ENCODE measurements at places on chromosomes 7 and 10.
A peak's percentile ranks its signal among the peaks of the same experiment; 100 is the strongest.

DNA sequence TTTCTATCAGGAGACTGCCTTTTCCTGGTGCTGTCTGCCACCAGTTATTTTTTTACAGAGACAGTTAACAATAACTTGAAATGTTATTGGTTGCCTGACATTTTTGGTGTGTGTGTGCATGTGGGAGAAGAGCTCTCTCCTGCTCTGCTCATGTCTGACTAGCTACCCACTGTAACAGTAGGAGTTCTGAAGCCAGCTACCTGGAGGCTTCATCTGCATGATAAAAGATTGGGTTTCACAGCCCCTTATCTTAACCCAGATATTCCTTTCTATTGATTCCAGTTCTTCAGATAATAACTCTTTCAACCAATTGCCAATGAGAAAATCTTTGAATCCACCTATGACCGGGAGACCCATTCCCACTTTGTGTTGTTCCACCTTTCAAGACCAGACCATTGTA, 237.4 kb upstream of the PPP1R3A start:
- DNase-seq = no peak
- H3K4me3 ChIP-seq = no peak overlapping the region
- H3K36me3 ChIP-seq = no peaks in the 10 kb centered on the region

- H3K27ac ChIP-seq = peak overlapping the region; percentile 37
- peaks cover 68% of the 10 kb centered on the region for H3K4me1 ChIP-seq
- H3K4me3 ChIP-seq = no peak overlapping the region
- no peak for DNase-seq
These were observed 377.8 kb downstream of the SFMBT2 start for GRCh38 chr10:7033031-7033430.

GRCh38 chr10:87759551-87759950, 58.5 kb downstream of the ATAD1 start:
- H3K36me3 ChIP-seq = peaks cover 22% of the 10 kb centered on the region
- no peak overlapping the region for H3K4me3 ChIP-seq
- H3K4me1 ChIP-seq = peaks cover 16% of the 10 kb centered on the region
- H3K27ac ChIP-seq = no peak overlapping the region

DNA sequence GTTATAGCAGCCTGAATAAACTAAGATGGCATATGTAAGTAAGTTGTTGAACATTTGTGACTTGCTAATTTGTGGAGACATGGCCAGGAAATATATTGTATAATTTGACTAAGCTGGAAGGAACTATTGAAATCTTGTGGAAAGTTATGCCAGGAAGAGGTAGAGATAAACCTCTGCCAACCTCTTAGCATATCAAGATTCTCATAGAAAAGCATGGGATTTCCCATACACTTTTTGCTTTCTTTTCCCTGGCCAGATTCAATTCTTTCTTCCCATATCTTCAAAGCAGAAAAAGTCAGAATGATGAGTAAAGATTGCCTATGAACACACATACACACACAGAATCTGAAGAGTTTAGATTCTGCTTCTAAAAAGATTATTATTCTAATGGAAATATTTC, 216.2 kb downstream of the SEMA3D start:
- no peak for DNase-seq
- H3K27me3 ChIP-seq = no peaks in the 10 kb centered on the region
- no peaks in the 10 kb centered on the region for H3K4me1 ChIP-seq
- H3K27ac ChIP-seq = no peak overlapping the region

DNA sequence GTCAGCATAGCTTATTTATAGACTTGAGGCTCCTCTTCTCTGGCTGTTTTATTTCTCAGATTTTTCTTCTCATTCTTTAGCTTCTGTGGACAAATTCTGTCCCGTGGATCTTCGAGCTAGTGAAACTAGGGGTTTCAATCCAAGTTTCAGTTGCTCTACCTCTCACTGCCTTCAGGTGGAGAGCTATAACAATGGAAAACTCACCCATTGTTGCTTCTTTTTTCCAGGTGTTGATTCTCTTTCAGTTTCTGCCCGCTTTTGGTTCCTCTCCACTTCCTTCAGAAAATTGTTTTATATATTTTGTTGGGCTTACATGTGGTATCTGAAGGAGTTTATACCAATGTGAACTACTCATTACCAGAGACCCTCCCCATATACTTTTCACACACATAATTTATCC, 266.1 kb downstream of the TCF7L2 start:
- no peaks in the 10 kb centered on the region for H3K36me3 ChIP-seq
- no peaks in the 10 kb centered on the region for H3K4me1 ChIP-seq
- H3K27me3 ChIP-seq = no peaks in the 10 kb centered on the region
- no peak for DNase-seq
- H3K27ac ChIP-seq = no peak overlapping the region

DNA sequence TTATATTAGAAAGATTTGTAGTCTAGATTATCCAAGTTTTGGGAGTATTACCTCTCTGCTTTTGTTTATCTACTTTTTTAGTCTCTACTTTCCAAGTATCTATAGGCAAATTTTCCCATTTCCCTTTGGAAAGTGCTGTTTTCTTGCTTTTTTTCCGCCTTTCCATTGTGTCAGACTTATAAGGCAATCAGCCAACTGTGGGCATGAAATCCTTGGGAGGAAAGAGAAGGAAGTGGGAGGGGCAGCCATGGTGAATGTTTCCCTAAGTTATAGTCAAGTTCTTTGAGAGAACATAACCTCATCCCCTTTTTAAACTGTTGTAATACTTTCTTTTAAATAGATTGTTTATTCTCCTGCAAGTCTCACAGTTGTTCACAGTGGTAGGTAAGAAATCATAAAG, 52.6 kb downstream of the PTEN start:
- no peak overlapping the region for H3K4me3 ChIP-seq
- peaks cover 50% of the 10 kb centered on the region for H3K36me3 ChIP-seq
- H3K27me3 ChIP-seq = no peaks in the 10 kb centered on the region
- DNase-seq = no peak

DNA sequence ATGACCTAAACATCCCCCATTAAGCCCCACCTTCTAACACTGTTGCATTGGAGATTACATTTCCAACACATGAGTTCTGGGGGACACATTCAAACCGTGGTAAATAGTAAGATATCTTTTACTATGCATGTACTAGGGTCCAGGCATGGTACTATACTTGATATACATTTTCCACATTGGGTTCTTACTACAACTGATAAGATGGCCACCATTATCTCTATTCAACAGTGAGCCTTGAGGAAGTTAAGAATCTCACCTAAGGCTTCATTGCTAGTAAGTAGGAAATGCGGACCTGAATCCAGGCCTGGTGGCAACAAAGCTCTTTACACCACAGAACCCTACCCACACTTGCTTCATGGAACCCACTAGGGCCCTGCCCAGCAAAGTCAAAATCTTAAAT, 5.7 kb downstream of the PANK1 start:
- H3K4me3 ChIP-seq = no peak overlapping the region
- no peaks in the 10 kb centered on the region for H3K4me1 ChIP-seq
- no peak overlapping the region for H3K27ac ChIP-seq
- H3K36me3 ChIP-seq = peaks cover 3% of the 10 kb centered on the region
- DNase-seq = no peak
- H3K27me3 ChIP-seq = peaks cover 3% of the 10 kb centered on the region

- DNase-seq = no peak
- no peak overlapping the region for H3K27ac ChIP-seq
- H3K36me3 ChIP-seq = no peaks in the 10 kb centered on the region
- no peaks in the 10 kb centered on the region for H3K27me3 ChIP-seq
These were observed 115.9 kb downstream of the TCERG1L start for GRCh38 chr10:131195558-131196159.

DNA sequence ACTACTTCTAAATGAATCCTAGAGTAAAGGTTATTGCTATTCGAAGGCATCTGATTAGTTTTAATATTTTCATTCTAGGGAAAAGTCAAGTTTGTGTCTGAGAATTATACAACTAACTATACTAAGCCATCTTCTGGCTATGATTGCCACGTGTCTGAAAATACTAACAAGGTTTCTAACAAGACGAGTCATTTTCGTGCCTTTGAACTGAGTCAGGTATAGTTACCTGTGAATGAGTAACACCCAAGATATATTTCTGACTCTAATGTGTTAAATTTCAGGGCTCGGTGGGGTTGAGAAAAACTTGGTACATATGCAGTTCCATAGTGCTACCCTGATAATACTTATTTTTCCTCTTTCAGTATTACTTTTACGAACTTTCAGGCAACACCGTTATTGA, 35.5 kb downstream of the TASOR2 start:
- H3K27ac ChIP-seq = no peak overlapping the region
- H3K4me3 ChIP-seq = no peak overlapping the region
- peaks cover 18% of the 10 kb centered on the region for H3K4me1 ChIP-seq
- DNase-seq = no peak

DNA sequence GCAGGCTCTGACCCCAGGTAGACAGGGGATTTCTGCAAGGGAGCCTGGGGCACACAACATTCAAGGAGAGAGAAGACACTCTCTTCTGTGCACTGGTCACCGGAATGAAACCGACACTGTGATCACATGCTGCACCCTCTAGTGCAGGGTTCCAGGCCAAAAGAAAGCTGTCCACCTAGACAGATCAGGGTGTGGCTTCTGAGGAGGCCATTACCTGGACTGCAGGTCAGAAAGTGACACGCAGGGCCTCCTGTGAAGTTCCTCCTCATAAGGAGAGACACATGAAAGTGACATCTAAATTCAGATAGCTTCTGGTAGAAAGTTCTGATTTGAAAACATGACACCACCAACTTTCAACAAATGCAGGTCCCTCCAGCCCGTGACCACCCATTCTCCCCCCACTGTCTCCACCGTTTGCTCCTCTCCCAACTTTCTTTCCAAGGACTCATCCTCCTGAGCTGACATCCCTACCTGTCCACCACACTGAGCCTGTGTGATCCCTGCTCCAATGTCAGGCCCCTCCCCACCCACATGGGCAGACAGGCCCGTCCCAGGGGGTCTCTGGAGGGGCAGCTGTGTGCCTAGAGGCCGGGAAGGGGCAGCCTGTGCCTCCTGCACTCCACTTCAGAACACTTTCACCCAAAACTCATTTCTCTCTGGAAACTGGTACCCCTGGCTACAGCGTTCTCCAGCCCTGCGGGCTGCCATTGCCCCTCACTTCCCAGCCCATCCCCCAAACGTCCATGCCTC, 198.0 kb downstream of the TNS3 start:
- H3K27me3 ChIP-seq = peaks cover 2% of the 10 kb centered on the region
- no peak for DNase-seq
- H3K27ac ChIP-seq = no peak overlapping the region
- H3K4me3 ChIP-seq = no peak overlapping the region

DNA sequence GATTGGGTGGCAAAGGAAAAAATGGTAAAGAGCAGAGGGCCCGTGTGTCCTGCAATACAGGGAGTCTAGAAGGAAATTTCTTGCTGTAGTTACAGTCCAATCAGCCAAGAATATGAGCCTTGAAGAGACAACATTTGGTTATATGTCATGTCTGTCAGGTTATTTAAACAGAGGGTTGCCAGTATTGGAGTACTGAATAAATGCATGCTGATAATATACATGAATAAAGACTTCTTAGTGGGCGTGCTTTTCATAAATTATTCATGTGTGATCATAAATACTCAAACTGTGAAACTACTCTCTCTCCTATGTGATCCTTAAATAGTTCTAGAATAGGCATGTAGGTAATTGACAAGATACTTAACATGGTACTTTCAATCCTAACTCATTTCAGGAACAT, 249.0 kb downstream of the CRPPA start:
- no peak for DNase-seq
- H3K36me3 ChIP-seq = no peaks in the 10 kb centered on the region
- H3K27ac ChIP-seq = no peak overlapping the region
- H3K4me3 ChIP-seq = no peak overlapping the region
- H3K4me1 ChIP-seq = no peaks in the 10 kb centered on the region

- no peaks in the 10 kb centered on the region for H3K36me3 ChIP-seq
- peaks cover 9% of the 10 kb centered on the region for H3K27me3 ChIP-seq
- H3K4me3 ChIP-seq = no peak overlapping the region
These were observed 4.6 kb upstream of the NOBOX start for GRCh38 chr7:144408121-144408520.

DNA sequence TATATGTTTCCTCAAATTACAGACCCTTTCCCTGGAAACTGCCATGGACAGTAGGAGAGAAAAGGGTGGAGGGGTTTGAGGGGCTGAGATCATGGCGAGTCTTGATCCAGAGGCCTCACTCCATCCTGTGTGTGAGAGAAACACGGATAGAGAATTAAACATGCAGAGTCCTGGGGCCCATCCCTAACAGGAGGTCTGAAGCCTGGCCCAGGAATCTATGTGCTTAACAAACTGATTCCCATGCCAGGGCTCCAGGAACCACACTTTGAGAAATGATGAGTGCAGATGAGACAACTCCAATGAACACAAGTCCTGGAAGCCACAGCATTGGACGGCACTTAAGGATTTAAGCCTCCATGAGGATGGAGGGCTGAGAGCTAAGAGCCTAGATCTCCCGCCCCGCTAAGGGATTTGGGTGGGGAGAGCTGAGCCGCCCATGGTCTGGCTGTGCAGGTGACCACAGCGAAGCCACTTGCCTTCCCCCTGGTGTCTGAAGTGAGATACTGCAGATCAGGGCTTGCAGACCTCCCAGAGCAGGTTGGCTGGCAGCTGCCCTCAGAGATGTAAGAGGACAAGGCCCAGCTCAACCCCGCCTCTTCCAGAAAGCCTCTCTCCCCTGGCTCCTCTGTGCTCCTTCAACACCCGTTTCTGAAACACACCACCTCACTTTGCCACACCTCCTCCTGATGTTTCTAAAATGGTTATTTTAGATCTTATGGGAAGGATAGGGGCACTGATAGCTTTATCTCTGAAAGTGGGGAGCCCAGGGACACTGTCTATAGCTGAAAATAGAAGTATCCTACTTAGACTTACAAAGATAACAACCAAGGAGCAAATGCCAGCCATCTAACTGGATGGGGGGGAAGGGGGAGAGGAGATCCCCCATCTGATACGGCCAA, 24.8 kb upstream of the EIF5AL1 start:
- no peaks in the 10 kb centered on the region for H3K36me3 ChIP-seq
- H3K27ac ChIP-seq = no peak overlapping the region
- DNase-seq = peak; percentile 15
- no peak overlapping the region for H3K4me3 ChIP-seq

DNA sequence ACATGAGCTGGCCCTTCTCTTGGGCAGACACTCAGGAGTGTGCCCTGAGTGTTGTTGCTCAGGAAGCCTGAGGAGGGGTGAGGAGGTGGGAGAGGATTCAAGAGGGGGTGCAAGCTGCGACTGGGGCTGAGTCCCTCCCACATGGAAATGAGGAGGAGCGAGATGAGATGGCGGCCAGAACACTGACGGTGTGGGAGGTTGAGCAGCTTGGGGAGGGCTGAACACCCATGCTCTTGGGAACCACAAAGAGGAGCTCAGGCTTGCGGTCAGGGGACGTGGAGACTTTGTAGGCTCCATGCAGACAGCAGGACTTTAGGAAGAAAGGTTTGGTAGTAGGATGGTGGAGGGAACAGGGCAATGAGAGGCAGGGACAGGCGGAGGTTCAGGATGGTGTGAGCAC, 163.2 kb upstream of the SHH start:
- no peak for DNase-seq
- H3K36me3 ChIP-seq = no peaks in the 10 kb centered on the region
- H3K27me3 ChIP-seq = peaks cover 8% of the 10 kb centered on the region
- H3K27ac ChIP-seq = no peak overlapping the region
- no peaks in the 10 kb centered on the region for H3K4me1 ChIP-seq
- no peak overlapping the region for H3K4me3 ChIP-seq

GRCh38 chr7:145050415-145050814, 214.6 kb upstream of the TPK1 start:
- H3K4me3 ChIP-seq = no peak overlapping the region
- no peak overlapping the region for H3K27ac ChIP-seq
- DNase-seq = no peak
- no peaks in the 10 kb centered on the region for H3K27me3 ChIP-seq
- H3K4me1 ChIP-seq = no peaks in the 10 kb centered on the region
- no peaks in the 10 kb centered on the region for H3K36me3 ChIP-seq

GRCh38 chr10:104578671-104579070, 62.4 kb upstream of the SORCS3 start:
- no peaks in the 10 kb centered on the region for H3K36me3 ChIP-seq
- no peak overlapping the region for H3K4me3 ChIP-seq
- peaks cover 5% of the 10 kb centered on the region for H3K4me1 ChIP-seq
- H3K27ac ChIP-seq = no peak overlapping the region
- no peak for DNase-seq

Data from activated T-helper 1 cell treated with anti-CD3 and anti-CD28 coated beads, Interleukin-12 subunit alpha, Interleukin-12 subunit beta, Interleukin-2, Interleukin-4 antibody, amounts not matched to agents 30 ng/mL and 10 ng/mL and 1 ng/mL, durations not matched to agents 14 hours and 24 hours and 36 hours (primary cell).